SW 1271 (cell line): ENCODE measurements at places on chromosomes 2 and 18.

DNA sequence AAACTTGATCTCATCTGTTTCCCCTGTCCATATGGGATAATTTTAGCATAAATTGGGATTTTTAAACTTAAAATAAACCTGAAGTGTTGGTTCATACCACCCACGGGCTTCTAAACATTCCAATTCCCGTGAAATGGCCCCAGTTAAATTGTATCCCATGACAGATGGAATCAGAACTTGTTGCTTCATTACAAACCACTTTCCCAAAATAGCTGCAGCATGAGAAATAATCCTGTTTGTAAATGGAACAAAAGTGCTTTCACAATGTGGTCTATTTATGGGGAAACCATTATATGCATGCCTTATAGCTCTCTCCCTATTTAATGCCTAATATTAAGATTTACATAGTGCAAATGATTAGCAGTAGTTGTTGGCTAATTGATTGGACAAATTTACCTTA, 15.9 kb downstream of the SCG2 start:
- no peak for DNase-seq

DNA sequence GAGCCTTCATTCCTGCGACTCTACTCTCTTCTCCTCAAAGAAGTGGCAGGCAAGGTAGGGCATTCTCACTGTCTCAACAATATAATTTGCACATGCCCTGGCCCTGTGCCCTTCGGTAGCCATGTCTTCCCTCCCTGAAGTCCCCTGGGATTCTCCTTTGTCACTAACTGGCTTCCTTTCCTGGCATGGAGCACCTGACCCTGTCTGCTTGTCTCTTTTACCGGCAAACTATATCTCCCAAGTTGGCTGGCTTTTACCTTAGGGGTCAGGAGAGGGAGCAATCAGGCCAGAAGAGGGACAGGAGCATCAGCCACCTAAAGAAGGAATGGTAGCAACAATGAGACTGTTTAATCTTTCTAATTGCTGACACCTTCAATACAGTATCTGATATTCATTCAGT, 51.9 kb upstream of the RMDN2 start:
- DNase-seq, result no peak

DNA sequence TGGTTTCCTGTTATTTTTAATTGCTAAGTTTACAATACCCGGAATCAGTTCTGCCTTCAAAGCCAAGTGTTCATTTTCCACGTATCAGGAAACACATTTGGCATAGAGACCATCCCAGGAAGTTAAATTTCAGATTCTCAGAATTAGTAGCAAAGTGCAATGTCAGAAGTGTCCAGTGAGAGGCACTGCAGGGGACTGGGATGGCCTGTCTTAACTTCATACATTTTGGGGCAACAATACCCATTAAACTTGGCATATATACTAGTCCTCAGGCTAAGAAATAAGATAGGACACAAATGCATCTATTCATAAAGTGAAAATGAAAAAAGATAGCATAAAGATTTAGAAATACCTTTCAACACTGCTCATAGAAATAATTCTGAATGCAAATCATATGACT, 1.5 kb upstream of the IL1RL2 start:
- DNase-seq, result no peak

GRCh38 chr2:169513926-169514325, 4.4 kb downstream of the KLHL41 start:
- no peak for DNase-seq
